Cardiac atrium fibroblast (primary cell): ENCODE measurements at places on chromosomes 5 and 9. TPM values are rescaled to one million over a fixed set of nuclear protein-coding genes. Genes with fewer than 3 reads are reported as not detected.

Gene SPINK4
- not detected in 2 replicates for total RNA-seq

Gene DMRT3
- not detected in 2 replicates for total RNA-seq

Gene TMEM215
- total RNA-seq, result not detected in 2 replicates

Gene ORM2
- total RNA-seq, result not detected in 2 replicates

Gene NIM1K
- 1.1 and 1.6 TPM in 2 replicates for total RNA-seq
